ENCODE measurements at places on chromosomes 11 and 22.

GRCh38 chr22:45308957-45309421 lies 745 bp upstream of the FAM118A start:
- DNase-seq, result no peak

- DNase-seq, result no peak
Observed at GRCh38 chr11:36177836-36178235, 111.4 kb downstream of the COMMD9 start.

GRCh38 chr11:102488208-102488607 lies 35.6 kb upstream of the TMEM123 start:
- DNase-seq, result no peak

GRCh38 chr11:122646549-122647340 lies 8.8 kb upstream of the UBASH3B start:
- DNase-seq, result no peak

- DNase-seq, result no peak
Observed at GRCh38 chr11:33177676-33178336, 16.5 kb upstream of the CSTF3 start.

Measured in globus pallidus (tissue), 1 donor.